Naive thymus-derived CD4-positive, alpha-beta T cell (primary cell): ENCODE measurements at places on chromosomes 4 and X. TPM values are rescaled to one million over a fixed set of nuclear protein-coding genes. Genes with fewer than 3 reads are reported as not detected.

NPY1R gene
- not detected in 2 replicates for total RNA-seq

NLGN4X gene
- not detected for total RNA-seq

FGFRL1 gene
- total RNA-seq, result 22.0 TPM

CRMP1 gene
- total RNA-seq, result 0.31 and 0.46 TPM in 2 replicates

LRIT3 gene
- 0.41 TPM for total RNA-seq
